ENCODE measurements at places on chromosomes 4 and X.

GRCh38 chr4:105148356-105148755, 1.7 kb downstream of the TET2 start:
- no peaks in the 10 kb centered on the region for H3K36me3 ChIP-seq
- peaks cover 24% of the 10 kb centered on the region for H3K27me3 ChIP-seq
- peak overlapping the region; percentile 86 for H3K4me3 ChIP-seq

DNA sequence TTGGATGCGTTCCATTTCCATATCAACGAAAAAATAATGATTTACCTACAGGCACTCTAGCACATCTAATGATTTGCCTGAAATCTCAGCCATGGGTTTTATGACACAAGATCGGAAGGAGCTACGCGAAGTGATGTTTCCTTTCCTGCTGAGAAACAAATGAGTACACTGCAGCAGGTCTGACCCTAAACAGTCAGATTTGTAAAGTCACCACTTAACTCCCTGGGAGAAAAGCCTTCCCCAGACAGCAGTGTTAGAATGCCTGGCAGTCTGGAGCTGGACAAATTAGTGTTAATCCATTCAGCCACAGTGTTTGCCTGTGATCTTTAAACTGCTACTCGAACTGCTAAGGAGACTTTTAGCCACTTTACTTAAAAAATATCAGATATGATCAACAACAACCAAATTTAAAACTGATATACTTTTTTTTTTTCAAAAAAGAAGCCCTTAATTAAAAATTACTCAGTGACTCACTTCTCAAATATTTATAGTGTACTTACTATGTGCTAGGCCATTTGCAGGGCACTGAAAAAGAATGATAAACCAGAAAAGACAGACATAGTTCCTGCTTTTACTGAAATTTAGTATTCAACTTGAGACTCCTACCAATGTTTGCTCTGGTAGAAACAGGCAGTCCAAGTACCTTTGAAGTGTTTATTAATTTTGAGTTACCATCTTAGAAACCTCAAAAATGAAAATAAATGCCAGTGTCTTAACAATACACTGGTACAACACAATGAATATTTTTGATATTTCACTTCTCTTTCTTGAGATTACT, 104.5 kb downstream of the SHISA3 start:
- no peak overlapping the region for H3K27ac ChIP-seq
- no peaks in the 10 kb centered on the region for H3K4me1 ChIP-seq
- H3K36me3 ChIP-seq = peaks cover 3% of the 10 kb centered on the region
- DNase-seq = peak; percentile 14
- peaks cover 7% of the 10 kb centered on the region for H3K27me3 ChIP-seq

DNA sequence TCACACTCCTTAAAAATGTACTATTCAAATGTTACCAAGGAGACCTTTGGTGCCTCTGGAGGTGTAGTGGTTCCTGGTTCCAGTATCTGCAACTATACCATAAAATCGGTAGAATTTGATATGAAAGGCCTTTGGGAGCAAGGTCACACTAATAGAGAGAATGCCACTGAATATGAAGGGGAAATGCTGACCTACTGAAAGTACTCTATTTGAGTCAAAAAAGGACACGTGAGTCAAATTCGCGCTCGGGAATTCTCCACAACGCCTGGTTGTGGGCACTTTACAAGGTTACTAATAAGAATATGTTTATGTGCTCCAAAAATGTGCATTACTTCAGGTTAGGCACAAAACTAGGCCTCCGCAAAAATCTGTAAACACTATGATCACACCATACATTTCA, 39.5 kb upstream of the RELL1 start:
- H3K4me1 ChIP-seq = peaks cover 4% of the 10 kb centered on the region
- no peak overlapping the region for H3K4me3 ChIP-seq
- H3K27ac ChIP-seq = no peak overlapping the region
- no peaks in the 10 kb centered on the region for H3K27me3 ChIP-seq
- DNase-seq = no peak
- H3K36me3 ChIP-seq = no peaks in the 10 kb centered on the region

- no peak overlapping the region for H3K4me3 ChIP-seq
- peak; percentile 69 for DNase-seq
- peak overlapping the region; percentile 99 for H3K27ac ChIP-seq
Measured at GRCh38 chrX:81259020-81259713, 57.3 kb downstream of the SH3BGRL start.

DNA sequence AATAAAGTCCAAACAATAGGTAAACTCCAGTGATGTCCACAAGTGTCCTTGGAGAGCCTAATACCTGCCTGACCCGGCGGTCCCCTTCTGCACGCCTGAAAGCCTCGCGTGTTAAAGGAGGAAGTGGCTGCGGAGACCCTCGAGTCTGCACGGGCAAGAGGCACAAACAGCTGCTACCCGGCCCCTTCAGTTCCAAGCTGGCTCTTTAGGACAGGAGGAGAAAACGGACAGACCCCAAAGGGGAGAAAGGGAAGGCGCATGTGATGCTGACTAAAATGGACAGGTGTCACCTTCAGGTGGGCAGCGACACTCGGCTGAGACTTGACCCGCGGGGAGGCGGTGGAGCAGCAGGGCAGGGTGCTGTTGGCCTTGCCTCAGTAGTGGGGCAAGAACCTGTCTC, 102.7 kb upstream of the TENM3 start:
- H3K27ac ChIP-seq = no peak overlapping the region
- H3K36me3 ChIP-seq = no peaks in the 10 kb centered on the region
- no peak overlapping the region for H3K4me3 ChIP-seq

DNA sequence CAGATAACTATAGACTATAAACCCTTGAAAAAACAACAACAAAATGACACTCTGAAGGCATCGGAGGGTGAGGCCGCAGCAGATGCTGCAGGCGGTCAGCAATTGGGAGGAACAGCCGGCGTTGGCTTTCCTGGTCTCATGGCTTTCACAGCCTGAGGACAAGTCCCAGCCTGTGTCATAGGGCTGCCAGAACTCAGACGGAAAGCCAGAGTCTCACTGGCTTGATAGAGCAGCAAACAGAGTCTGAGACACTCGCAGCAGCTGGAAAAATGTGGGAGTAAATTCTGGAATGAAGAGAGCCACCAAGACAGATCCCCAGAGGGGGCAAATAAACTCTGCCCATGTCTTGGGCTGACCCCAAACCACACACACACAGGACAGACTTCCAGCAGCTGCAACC, 86.3 kb downstream of the PPP2R2C start:
- H3K27ac ChIP-seq = no peak overlapping the region
- H3K27me3 ChIP-seq = no peaks in the 10 kb centered on the region
- H3K4me3 ChIP-seq = no peak overlapping the region

DNA sequence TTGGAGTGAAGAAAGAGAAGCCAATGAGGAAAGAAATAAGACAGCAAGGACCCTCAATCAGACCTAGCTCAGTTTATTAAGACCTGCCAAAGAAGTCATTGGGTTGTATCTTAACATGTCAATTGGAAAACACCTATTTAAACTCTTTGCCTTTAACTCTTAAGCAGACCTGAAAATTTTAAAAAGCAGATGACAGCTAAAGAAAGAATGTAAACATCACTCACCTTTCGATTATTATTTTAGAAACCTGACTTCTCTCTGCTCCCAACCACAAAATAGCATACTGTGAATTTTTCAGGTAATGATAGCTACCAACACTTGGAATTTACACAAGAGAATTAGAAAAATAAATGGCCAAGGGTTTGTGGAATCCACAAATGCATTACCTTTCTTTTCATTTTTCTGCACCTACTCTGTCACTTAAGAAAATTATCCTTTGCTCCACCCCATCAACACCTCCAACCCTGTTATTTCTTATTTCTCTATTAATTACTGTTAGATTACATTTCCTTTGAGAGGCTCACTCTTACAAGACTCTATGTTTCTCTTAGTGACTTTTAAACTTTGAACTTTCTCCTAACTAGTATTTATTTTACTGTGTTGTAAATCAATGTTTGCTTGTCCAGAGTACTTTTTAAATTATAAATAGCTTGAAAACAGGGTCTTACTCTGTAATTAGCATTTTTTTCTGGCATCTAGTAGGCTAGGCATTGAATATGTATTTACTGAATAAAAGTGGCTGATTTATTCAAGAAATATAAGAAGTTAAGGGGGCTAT, 765 bp upstream of the SULT1E1 start:
- DNase-seq = no peak
- no peaks in the 10 kb centered on the region for H3K27me3 ChIP-seq
- H3K4me1 ChIP-seq = no peaks in the 10 kb centered on the region
- H3K4me3 ChIP-seq = no peak overlapping the region
- H3K27ac ChIP-seq = no peak overlapping the region
- no peaks in the 10 kb centered on the region for H3K36me3 ChIP-seq

All from cardiac muscle cell (in vitro differentiated cells and primary cell).